ENCODE measurements at places on chromosomes 5 and 9. TPM values are rescaled to one million over a fixed set of nuclear protein-coding genes. Genes with fewer than 3 reads are reported as not detected.

- DNase-seq = no peak
These were observed 3.7 kb downstream of the C9 start for GRCh38 chr5:39360471-39361111.

ZBED3 gene
- 10.2 TPM for total RNA-seq

PSIP1 gene
- 41.2 TPM for total RNA-seq

SCGB3A2 gene
- total RNA-seq = 0.67 TPM

DNA sequence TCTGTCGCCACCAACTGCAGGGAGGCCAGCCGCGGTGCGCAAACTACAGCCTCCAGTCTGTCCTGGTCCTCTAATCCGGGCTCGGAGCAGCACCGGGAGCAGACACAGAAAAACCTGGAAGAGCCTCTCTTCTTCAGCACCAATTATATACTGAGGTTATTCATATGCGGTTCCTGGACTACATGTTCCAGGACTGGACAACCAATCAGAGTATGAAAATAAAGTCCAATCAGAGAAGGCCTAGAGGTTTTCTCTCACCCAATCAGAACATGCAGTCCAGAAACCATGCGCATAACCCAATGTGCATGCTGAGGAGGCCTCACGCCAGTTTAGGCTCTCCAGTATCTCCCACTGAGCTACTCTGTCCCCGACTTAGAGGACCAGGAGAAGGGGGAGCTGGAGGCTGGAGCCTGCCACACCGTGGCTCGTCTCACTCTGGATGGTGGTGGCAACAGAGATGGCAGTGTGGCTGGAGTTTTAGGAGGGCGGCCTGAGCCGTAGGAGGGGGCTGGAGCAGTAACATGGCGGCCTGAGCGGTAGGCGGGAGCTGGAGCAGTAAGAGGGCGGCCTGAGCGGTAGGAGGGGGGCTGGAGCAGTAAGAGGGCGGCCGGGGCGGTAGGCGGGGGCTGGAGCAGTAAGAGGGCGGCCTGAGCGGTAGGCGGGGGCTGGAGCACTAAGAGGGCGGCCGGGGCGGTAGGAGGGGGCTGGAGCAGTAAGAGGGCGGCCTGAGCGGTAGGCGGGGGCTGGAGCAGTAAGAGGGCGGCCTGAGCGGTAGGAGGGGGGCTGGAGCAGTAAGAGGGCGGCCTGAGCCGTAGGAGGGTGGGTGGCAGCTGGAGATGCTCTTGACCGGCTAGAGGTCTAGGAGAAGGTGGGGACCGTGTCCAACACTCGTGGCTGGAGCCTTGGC is 20.4 kb upstream of the TRIM52 start:
- no peak for DNase-seq

DNA sequence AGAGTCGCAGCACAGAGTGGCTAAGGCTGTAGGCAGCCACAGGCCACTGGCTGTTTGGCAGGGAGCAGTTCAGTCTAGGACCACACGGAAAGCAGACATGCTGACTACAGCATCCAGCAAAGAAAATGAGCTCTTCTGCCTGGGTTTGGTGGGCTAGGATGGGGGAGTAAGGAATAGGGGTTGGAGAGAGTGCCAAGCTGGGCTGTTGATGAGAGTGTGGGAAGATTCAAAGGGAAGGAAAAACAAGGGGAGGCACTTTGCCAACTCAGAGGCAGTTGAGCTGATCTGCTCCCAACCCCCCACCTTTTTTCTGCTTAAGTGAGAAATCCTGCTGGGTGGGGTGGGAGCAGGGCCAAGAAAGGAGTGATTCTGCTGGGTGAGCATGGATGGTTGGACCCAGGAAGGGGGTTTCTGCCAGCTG is 35.9 kb downstream of the SVEP1 start:
- DNase-seq = no peak

DNA sequence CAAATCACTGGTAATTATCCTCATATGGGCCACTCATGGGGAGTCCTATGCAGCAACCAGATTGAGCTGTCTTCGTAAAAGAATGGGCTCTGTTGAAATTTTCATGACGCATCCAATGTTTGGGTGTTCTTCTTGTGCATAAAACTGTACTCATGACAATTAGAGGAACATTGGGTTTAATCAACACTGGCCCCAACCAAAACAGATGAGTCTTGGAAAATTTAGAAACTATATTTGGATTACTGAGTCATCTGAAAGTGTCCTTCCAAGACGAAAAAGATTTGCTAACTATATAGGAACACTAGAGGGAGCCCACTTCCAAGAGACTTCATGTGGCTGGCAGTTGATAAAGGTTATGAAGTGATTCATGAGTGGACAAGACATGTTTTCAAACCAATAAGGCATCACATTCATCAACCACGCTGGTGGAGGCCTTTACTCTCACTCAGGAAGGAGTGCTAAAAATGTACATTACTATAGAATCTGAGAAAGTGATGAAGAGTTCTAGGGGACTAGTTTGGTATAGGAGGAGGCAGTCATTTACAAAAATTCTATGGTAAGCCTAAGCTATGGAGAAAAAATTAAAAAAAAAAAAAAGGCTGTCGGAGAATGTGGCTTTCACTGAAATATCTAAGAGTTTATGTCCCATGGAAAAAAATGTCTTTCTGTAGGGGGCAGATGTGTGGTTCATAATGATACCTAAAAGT is 313.5 kb downstream of the PRDM9 start:
- no peak for DNase-seq

DNA sequence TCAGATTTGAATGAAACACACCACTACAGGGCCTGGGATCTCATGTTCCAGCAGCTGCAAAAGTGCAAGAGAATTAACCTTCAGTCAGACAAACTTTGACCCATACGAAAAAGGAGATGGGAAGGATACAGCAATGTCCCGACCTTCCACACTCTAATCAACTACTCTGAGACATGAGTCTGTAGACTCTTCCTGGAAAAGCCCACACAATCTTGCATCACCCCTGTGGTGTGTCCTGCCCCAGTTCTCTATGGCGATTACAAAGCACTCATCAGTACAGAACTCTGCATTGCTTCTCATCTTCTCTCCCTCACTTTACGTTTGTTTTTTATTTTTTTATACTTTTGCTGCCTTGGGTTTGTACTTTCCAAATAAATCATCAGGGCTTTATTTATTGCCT is 241.0 kb upstream of the KIF2A start:
- no peak for DNase-seq

CARTPT gene
- total RNA-seq = 2.4 TPM

ARSB gene
- total RNA-seq = 10.1 TPM

GRCh38 chr5:168073991-168074800 is 217.2 kb upstream of the WWC1 start:
- DNase-seq = no peak

DNA sequence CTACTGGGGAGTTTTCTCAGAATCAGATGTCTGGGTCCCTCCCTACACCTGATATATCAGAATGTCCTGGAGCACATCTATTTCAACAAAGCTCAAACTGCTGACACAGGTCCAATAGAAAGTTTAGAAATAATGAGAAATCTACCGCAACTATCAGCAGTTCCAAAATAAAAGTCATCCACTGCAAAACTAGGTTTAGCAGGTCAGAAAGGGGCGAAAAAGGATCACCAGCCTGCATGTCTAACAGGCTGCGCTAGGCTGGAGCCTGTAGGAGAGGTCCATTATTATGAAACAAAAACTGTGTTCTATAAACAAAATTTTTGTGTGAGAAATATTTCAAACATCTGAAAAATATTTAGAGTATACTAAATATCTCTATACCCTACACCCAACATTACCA is 84.1 kb upstream of the RNF38 start:
- no peak for DNase-seq

GRCh38 chr5:56382896-56383295 is 149.8 kb upstream of the ANKRD55 start:
- DNase-seq = no peak

DNA sequence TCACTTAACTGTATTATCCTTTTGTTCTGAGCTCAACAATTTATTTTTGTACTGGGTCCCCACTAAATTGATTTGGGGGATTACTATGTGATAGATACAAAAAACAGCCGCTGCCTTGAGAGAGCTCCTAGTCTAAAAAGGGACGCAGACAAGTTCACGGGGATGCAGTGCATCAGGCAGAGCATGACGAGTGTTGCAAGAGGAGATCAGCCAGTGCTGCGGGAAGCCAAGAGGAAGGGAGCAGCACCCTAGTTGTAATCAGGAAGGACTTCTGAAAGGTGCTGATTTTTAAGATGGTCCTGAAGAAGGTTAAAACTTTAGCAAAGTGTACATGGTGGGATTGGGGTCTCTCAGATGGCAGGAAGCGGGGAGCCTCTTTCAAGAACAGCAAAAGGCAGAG is 15.8 kb downstream of the GALNT10 start:
- no peak for DNase-seq

SLC23A1 gene
- 5.0 TPM for total RNA-seq

GRCh38 chr9:79383096-79383495 is 188.7 kb upstream of the TLE4 start:
- DNase-seq = no peak

GRCh38 chr5:96149546-96149945 is 187.9 kb upstream of the ELL2 start:
- no peak for DNase-seq

GMCL2 gene
- not detected for total RNA-seq

ZNF618 gene
- 3.3 TPM for total RNA-seq

AJM1 gene
- 11.5 TPM for total RNA-seq

- no peak for DNase-seq
These were observed 47.6 kb downstream of the KLHL3 start for GRCh38 chr5:137688210-137688840.

GRCh38 chr9:128128836-128129590 is 1.5 kb upstream of the PTGES2 start:
- no peak for DNase-seq

DNA sequence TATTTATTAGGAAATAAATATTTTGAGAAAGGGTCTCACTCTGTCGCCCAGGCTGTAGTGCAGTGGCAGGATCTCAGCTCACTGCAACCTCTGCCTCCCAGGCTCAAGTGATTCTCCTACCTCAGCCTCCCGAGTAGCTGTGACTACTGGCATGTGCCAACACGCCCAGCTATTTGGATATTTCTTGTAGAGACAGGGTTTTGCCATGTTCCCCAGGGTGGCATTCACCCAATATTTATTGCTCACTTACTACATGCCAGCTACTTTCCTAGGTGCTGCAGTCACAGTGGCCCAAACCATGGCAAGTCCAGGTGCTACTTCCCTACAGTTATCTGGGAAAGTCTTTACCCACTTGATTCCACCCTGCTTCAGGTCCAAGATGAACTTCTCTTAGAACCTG is 8.3 kb upstream of the MED7 start:
- DNase-seq = no peak

RPP25L gene
- 37.0 TPM for total RNA-seq

DNA sequence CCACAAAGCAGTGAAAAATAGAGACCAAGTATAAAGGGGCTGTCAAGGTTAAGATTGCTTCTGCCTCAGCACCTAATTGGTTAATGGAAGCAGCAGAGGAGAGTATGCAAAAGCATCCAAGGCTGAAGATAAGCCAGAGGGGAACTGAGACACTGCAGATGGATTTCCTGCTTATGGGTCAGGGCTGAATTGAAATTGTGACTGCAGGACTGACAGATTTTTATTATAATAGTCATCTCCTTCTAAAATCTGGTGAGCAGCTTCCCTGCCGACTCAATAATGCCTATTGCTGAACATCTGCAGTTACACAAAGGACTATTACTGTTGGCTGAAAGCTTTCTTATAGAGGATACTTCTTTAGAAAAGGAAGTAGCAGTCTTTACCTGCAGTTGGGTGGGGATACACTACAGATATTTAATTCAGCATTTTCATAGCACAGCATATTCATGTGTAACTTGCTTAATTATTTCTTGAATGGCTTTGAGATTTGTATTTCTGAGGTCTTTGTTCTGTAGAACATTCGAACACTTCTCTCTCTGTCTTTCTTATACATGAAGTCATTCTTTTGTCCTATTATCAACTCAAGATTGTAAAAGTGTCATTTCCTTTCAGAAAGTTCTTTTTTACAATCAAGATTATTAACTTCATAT is 363.0 kb upstream of the RIOK2 start:
- no peak for DNase-seq

SPEF2 gene
- 3.3 TPM for total RNA-seq

- DNase-seq = no peak
These were observed 719.2 kb downstream of the CETN3 start for GRCh38 chr5:89690331-89690730.

DNA sequence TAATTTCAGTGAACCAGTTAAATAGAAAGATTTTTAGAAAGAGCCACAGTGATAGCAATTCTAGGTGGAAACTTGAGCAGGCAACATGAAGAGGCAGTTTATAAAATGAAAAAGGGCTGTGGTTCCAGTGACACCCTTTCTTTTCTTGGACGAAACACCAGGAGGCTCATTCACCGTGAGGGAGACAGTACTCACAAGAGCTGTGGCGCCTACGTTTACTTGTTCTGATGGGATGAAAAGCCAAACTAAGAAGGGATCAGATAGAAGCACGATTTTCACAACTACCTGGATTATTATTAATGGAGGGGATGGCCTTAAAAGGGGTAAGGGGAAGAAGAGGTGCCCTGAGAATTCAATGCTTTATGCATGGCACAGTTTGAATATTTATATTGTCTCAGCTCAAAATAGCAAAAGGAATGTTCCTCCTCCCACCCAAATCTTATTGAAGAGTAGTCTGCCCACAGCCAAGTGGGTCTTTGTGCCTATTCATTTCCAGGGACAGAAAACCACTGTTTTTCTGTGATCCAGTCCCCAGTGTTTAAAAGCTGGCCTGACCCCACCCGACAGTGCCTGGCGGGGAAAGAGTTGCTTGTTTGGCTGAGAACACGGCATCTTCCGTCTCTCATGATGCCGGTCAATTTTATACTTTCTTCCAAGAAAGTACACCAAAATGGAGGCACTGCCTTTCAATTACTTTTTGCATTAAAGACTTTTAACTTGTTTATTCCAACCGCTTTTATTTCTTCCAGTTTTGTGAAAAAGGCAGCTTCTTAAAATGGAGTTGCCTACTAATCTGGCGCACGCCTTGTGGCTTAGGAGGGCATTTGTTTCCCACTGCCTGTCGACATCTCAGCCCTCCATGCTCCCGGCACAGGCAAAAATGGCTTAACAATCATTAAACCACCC is 51.9 kb downstream of the HABP4 start:
- no peak for DNase-seq

GRM6 gene
- total RNA-seq = not detected

CDX1 gene
- 498 TPM for total RNA-seq

GRCh38 chr5:112221128-112221527 is 197.9 kb downstream of the EPB41L4A start:
- DNase-seq = no peak

MLLT3 gene
- total RNA-seq = 65.2 TPM

- DNase-seq = peak; percentile 33
These were observed 1.1 kb upstream of the GNPDA1 start for GRCh38 chr5:142013734-142014521.

SLC25A2 gene
- 1.1 TPM for total RNA-seq

GRCh38 chr5:159527546-159528254 is 197.4 kb upstream of the IL12B start:
- DNase-seq = no peak

- DNase-seq = no peak
These were observed 63.8 kb downstream of the CYSTM1 start for GRCh38 chr5:140238756-140239155.
